Stimulated activated CD4-positive, alpha-beta T cell treated with anti-CD3 and anti-CD28 coated beads, Interleukin-15, amount 100 ng/mL, for 24 hours (primary cell): ENCODE measurements at places on chromosomes 6 and 20.

- no peak for DNase-seq
Measured at GRCh38 chr6:166434336-166434735, 51.6 kb upstream of the MPC1 start.

- DNase-seq = no peak
Measured at GRCh38 chr6:85600713-85601313, 7.2 kb upstream of the SNX14 start.

- DNase-seq = no peak
Measured at GRCh38 chr6:140847262-140847645, 1285.5 kb upstream of the GJE1 start.

GRCh38 chr6:147861696-147862095 is 353.2 kb downstream of the SAMD5 start:
- DNase-seq = no peak

GRCh38 chr6:125790358-125791150 is at the start of gene NCOA7:
Gene NCOA7, plus strand, starts transcription at chr6:125790960. Its CDS starts 24,395 bp downstream, at chr6:125815355.
- DNase-seq = peak; percentile 87

GRCh38 chr6:115573861-115574260 is 486.8 kb downstream of the FRK start:
- DNase-seq = no peak

- DNase-seq = no peak
Measured at GRCh38 chr20:33893314-33893713, 82.2 kb downstream of the CHMP4B start.

- DNase-seq = no peak
Measured at GRCh38 chr6:85360794-85361642, 88.9 kb upstream of the NT5E start.

GRCh38 chr6:163175301-163175700 is 239.2 kb upstream of the QKI start:
- DNase-seq = no peak

DNA sequence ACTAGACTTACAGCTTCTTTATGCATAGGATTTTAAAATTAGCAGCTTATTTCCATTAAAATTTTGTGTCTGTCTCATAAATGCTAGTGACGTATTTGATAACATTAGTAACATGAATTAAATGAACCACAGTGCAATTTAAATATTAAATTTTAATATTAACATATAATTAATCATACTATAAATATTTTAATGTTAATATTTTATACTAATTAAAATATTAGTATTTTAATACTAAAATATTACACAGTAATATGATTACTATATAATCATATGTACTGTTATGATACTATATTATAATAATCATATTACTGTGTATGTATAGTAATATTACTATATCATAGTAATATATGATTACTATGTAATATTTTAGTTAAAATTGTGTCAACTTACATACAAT is 73.7 kb downstream of the CHD6 start:
- DNase-seq = no peak

DNA sequence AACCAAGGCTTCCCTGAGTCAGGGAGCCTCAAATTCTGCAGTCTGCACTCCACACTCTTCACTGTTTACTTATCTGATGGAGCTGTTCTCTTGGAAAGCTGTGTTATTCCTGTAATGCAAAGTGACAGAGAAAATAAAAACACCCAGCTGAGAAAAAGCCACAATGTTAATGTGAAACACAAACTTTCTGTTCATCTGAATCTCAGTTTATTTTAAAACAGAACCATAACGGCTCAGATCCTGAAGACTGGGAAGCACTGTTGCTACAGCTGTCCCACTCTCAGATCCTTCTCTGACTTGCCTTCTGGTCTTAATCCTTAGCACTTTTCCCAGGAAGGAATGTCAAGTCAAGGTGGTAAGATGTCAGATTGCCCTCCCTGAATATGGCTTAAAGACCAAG is 736.6 kb downstream of the DHX35 start:
- DNase-seq = no peak

DNA sequence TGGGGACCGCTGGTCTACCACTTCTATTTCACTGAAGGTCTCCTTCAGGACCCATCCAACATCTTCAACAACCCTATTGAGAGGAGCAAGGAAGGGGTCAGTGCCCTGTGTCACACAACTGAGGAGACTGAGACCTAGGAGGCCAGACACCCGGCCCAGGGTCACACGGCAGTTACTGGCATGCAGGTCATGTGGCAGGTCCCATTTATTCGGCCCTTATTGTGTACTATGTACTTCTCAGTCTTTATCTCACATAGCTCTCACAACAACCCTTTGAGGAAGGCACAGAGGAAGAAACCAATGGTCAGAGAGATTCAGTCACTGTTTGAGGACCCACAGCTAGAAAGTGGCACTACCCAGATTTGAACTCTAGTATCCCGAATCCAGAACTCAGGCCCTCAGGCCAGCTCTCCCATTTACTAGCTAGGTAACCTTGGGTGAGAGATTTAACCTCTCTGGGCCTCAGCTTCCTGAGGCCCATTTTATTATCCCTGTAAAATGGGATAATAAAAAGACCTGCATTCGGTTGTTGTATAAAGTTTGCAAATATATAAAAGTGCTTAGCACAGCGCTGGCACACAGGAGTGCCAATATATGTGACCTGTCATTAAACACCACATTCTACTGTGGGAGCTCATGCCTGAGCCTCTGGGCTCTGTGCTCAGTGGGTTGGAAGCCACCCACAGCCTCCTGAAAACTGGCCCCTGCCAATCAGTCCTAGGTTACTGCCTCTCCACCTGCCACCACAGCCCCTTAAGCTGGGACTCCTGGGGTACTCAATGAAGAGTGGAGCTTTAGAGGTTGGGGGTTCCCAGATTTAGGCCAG is 15.8 kb downstream of the TFEB start:
- no peak for DNase-seq

DNA sequence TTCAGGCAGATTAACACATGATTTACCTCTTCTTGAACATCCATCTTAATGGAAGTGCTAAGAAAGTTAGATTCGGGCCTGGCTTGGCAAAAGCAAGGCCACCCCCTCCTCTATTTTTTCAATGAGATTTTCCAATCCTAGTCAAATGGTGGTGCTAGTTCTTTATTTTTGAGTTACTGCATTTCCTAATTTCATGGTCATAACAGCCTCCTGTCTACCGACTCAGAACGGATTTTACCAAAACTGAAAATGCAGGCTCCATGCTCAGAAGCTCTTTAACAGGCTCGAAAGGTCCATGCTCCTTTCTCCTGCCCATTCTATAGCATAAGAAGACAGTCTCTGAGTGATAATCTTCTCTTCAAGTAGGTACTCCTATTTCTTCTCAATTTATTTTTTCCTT is 117.2 kb upstream of the ESR1 start:
- no peak for DNase-seq

- peak; percentile 25 for DNase-seq
Measured at GRCh38 chr20:60057866-60058807, 99.9 kb downstream of the CDH26 start.

GRCh38 chr20:39954621-39955020 is 734.4 kb downstream of the MAFB start:
- no peak for DNase-seq

GRCh38 chr20:48603116-48603818 is 224.5 kb downstream of the PREX1 start:
- DNase-seq = no peak

GRCh38 chr20:58092871-58093270 is 135.6 kb downstream of the ANKRD60 start:
- DNase-seq = no peak

DNA sequence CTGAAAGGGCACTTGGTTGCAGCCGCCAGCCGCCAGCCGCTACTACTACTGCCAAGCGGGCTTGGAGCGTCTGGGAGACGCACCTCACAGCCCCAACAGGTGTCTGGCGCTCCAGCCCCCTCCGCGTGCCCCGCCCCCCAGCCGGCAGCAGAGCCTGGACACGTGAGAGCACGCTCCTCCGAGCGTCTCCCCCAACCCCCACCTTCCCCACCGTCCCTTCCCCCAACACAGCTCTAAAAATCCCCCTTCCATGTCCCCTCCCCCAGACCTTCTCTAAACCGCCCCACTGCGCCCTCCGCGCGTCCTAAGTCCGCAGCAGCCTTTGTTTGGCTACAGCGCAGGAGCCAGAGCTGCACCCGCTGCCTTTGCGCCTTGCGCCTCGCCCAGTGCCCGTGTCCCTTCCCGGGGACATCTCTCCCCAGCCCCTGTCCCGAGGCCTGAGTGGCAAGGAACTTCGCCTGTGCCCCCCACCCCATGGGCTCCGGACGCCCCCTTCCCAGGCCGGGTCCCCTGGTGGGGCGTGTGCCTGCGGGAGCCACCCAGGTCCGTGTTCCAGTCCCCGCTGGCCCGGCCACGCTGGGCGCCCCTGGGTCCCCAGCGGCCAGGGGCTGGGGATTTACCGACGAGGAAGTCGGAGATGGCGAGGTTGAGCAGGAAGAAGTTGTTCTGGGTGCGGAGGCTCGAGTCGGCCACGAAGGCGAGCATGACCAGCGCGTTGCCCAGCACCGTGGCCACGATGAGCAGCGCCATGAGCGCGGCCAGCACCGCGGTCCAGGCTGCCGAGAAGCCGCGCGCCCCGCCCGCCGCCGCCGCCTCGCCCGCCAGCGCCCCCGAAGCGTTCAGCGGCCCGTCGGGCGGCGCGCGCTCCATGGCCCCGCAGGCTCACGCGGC is 732 bp downstream of the HRH3 start:
- DNase-seq = no peak

DNA sequence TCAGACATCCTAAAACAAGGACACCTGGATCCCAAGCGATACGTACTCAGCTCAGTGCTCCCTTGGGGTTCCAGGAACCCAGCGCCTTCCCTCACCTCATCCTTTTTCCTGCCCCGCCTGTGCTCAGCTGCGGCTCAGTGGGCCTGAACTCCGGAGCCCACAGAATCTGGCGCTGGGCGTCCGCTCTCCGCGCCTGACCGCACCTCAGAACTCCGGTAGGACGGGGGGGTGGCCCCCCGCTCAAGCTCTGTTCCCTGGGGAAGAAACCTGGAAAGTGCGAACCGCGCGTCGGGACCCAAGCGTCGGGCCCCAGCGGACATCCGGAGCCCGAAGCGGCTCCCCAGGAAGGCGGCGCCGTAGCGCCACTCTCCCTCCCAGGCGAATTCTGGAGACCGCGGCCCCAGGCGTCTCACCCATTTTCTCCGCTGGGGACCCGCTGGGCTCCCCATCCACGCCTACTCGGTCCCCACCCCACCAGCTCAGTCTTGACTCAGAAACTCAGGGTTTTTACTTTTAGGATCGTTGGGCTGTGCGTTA is 336 bp upstream of the LY6G5C start:
- peak; percentile 70 for DNase-seq

GRCh38 chr20:34065260-34065659 is 46.8 kb downstream of the EIF2S2 start:
- DNase-seq = no peak

- peak; percentile 20 for DNase-seq
Measured at GRCh38 chr20:7094438-7094997, 327.0 kb downstream of the BMP2 start.

DNA sequence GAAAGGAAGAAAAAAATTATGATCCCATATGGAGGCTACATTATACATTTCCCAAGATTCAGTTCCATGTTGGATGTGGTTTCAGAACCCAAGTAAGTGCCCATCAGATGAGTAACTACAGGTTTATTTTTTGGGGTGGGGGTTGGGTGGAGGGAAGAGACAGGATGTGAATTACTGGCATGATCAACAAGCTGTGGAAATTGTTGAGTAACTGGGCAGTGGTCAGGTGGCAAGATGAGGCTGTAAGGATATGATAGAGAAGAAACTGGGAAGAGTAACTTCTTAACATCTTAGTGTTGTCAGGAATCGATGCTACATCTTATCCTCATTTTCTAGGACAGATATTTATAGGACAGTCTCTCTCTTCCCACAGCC is 153.5 kb downstream of the CFAP61 start:
- DNase-seq = no peak

DNA sequence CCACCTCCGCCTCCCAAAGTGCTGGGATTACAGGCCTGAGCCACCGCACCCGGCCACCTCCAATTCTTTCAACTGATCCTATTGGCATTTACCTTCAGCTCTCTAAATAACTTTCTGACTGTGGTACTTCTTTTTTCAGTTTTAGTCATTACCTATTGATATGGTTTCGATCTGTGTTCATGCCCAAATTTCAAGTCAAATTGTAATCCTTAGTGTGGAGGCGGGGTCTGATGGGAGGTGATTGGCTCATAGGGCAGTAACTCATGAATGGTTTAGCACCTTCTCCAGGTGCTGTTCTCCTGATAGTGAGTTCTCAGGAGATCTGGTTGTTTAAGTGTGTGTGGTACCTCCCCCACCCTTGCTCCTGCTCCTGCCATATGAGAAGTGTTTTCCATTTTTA is 140.9 kb downstream of the LPA start:
- peak; percentile 57 for DNase-seq

- DNase-seq = no peak
Measured at GRCh38 chr6:144197919-144198318, 47.6 kb downstream of the STX11 start.

GRCh38 chr6:75608304-75608703 is 6.6 kb downstream of the SENP6 start:
- no peak for DNase-seq

DNA sequence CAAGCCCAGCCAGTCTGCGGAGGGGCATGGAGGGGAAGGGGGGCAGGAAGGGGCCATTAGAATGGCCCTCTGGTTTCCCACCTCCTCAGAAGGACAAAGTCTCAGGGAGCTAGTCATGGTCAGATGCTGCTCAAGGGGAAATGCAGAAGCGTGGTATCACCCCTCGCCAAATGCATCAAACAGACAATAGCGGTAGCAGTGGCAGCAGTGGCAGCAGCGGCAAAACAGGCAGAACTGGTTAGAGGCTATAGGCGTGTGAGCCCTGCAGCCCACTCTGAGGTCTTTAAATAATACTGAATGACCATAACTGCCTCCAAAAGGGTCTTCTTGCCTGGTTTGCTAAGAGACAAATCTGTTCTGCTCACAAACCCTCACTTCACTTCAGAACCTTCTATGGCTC is 186.7 kb downstream of the TFAP2C start:
- DNase-seq = no peak

- no peak for DNase-seq
Measured at GRCh38 chr20:35726842-35727711, 15.0 kb downstream of the RBM39 start.

- no peak for DNase-seq
Measured at GRCh38 chr20:4521170-4521968, 200.3 kb upstream of the PRND start.

GRCh38 chr6:25007269-25007699 is 71.5 kb upstream of the RIPOR2 start:
- peak; percentile 66 for DNase-seq
